Activated T-helper 1 cell treated with anti-CD3 and anti-CD28 coated beads, Interleukin-2, amount 50 U/mL, for 16 hours (primary cell): ENCODE measurements at places on chromosomes 2 and 18.

DNA sequence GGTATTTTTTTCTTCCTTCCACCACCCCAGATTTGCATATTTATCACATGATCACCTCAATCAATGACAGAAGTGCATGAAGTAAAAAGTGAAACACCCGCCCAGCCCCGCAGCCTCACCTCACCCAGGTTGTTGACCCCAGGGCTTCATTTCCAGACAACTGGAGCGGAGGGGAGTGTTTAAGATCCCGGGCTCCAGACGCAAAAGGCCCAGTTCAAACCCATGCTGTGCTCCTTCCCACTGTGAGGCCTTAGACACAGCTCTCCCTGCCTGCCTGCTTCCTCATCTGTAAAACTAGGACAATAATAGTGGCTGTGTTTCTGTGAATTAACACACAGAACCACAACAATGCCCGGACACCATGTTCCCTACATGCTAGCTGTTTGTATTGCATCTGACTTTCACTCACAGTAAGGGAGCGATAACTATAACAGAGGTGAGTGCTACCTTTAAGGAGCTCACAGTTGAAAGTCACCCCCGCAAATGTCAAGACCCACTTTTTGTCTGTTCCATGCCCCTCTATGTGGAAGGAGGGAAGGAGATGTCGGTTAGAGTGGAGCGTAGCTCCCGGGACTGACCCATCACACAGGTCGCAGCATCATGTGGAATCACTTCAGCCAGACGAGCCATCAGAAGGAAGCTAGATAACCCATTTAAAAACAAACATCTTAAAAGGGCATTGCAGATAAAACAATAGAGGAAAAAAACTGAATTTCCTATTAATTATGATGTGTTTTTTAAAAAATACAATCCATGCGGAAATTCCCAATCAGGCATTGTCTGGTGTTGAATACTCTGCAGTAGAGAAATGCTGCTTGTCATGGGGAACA, 77.5 kb upstream of the DAPL1 start:
- no peak for DNase-seq

DNA sequence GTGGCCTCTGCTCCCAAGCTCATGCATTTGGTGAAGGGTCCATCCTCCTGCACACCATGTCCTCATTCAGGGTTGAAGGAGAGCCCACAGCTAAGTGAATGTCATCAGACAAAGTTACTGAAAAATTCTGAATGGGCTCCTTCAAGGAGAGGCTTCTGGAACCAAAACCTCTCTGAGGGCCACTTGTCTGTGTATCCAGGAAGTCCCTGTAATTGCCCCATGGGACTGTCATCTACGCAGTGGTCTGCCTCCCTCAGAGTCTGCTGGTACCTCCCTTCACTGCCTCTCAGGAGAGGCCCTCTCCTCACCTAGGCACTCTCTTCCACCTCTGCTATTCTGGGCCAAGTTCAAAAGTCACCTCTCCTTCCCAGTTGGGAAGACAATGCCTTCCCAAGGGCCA, 68.0 kb downstream of the SLC4A5 start:
- no peak for DNase-seq

DNA sequence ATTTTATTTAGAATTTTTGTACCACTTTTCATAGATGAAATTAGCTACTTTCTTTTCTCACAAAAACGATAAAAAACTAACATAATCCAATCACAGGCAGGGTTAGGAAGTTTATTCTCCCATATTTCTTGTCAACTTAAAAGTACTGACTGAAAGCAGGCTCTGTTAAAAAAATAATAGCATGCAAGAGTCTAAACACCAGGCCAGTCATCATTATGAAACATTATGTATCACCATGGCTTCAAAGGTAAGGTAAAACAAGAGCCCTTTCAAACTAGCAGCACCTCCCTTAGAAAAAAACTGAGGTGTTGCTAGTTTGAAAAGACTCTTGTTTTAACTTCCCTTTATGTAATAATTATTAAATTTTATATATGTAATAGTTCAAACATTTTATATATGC, 848.0 kb downstream of the RNF144A start:
- no peak for DNase-seq

DNA sequence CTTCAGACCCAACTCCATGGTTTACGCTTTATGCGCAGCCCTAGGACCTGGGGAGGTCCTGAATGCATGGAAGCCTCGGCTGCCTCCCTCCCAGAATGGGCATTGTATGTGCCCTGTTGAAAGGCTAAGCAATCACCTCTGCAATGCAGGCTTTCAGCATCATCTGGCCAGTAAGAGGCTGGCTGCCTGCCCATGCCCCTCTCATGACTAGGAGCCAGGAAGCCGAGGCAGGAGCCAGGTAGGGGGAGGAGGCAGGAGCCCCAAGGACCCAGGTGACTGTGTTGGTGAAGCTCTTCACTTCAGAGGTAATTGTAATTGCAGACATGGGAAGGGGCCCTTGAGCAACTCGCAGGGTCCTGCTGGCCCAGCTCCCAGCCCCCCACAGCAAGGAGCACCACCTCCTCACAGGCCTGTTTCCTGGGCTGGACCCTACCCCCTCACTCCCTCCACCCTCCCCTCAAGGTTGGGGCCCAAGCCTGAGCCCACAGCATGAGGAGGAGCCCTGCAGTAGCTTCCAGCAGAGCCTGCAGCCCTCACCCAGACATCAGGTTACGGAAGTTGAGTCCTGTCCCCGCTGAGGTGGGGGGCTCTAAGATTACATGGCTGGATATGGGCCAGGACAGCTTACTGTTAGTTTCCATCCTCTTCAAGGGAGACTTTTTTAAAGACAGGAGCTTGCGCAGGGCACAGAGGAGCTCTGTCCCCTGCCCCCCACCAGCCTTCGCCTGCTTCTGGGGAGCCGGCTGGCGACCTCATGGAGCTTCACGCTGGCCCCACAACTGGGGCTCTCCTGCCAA, 21.9 kb downstream of the CRACDL start:
- no peak for DNase-seq

DNA sequence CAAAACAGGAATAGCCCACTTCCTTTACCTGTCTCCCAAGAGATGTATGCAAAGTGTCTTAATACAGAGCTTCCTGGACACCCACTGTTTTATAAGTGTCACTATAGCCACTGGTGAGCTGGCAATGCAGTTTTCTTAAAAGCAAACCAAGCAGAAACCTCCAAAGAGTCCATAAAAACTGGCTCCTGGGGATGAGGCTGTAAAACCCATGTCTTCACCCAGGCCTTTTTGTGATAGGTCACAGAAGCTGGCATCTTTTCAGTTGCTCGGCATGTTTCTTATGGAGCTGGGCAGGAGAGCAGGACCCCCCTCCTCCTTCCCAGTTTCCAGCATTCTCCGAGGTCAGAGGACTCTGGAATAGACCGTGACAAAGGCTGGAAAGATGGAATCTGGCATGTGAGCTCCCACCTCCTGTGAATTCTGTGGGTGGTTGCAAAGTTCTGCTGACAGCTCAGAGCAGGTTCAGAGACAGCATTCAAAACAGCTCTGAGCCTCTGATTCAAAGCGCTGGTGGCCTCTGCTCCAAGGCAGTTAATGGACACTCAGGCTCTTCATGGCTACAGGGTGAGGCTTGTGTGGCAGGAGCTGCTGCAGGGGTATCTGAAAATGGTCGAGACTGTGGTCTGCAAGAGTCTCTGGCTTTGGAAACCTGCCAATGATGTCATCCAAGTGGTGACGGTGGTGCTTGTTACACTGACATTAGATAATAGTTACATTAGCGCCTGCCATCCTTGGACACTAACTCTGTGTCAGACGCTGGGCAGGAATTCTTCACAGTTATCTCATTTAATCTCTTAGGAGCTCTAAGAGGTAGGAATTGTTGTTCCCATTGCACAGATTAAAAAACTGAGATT, 283.4 kb downstream of the CLIP4 start:
- DNase-seq = no peak

- DNase-seq = no peak
Measured at GRCh38 chr2:68280348-68280747, 28.0 kb upstream of the PPP3R1 start.

DNA sequence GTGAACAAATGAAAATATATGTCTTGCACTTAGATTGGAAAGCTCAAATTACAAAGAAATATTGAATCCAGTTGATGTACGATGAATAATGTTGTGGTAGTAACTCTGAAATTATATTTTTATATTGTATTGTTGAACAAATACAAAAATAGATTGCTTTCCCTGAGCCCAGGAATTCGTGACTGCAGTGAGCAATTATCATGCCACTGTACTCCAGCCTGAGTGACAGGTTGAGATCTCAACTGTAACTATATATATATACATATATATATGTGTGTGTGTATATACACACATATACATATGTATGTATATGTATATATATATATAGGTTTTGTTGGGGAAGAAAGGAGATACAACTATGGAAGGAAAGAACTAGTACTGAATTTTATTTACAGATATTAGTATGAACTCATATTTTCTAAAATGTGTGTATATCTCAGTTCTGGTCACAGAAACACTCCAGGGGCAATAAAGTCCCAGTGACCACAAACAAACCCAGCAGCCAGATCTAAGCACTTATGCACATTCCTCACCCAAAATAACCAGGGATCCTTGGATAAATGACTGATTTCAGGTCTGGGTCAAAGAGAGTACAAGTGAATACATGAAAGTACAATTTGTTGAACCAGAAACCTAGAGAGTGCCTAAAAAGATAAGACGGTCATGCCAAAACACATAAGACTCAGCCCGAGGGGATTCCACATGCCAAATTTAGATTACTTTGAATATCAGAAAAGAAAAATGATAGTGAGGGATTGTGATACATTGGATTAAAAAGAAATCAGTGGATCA, 146.3 kb downstream of the TMX3 start:
- DNase-seq = no peak

GRCh38 chr2:9808334-9809063, 34.8 kb upstream of the TAF1B start:
- DNase-seq = no peak

GRCh38 chr2:69680001-69680675, 36.6 kb upstream of the AAK1 start:
- no peak for DNase-seq

GRCh38 chr2:46653539-46653938, 174.2 kb downstream of the TMEM247 start:
- DNase-seq = no peak

- DNase-seq = no peak
Measured at GRCh38 chr2:224885836-224886547, 156.3 kb downstream of the DOCK10 start.

DNA sequence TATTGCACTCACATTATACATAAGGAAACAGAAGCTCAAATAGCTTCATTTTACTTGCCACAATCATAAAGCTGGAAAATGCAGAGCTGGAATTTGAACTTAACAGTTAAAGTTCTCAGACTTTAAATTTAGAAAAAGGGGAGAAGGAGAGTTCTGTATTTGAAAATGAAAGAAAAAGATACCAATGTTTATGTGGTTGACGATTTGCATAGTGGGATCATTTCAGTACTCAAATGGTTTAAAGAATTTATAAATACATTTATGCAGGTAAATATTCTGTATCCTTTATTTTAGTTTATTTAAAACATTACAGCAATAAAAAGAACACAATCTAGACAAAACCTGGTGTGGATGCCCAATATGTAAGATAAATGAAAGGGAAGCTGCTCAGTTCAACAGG, 25.5 kb upstream of the STAT4 start:
- no peak for DNase-seq

DNA sequence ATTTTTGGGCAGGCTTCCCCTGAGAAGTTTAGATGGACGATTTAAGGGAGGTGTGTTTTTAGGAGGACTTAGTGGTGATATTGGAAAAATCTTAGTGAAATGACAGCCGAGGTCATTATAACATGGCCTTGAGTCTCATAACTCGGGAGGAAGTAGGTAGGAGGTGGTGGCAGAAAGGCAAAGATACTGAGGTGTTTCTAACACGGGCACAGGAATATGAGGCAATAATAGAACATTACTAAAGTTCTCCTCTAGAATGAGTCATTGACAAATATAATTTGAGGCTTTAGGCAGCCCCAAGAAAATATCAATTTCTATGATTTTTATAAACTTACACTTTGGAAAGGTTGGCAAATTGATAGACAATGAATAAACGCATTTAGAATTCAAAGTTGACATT, 146.1 kb upstream of the ZEB2 start:
- no peak for DNase-seq

GRCh38 chr2:29744976-29745375, 176.4 kb downstream of the ALK start:
- no peak for DNase-seq

- DNase-seq = no peak
Measured at GRCh38 chr2:219381448-219381847, 6.3 kb downstream of the DNPEP start.

DNA sequence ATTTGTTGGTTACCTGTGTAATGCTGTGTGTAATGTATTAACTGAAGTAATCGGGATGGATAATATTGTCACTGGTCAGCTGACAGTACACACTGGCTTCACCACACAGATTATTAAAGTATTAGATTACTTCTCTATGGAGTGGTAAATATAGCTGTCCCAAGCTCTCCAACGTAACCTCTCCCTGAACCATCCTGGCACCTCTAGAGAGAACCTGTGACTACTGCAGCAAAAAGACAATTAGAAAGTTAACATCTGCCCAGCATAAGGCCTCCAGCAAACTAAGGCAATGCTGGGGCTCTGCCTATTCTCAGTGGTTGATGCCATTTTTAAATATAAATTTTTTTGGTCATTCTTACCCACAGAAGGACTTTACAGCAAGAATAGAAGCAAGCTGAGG, 351.3 kb downstream of the GPD2 start:
- no peak for DNase-seq

GRCh38 chr2:25506226-25506625, 164.5 kb upstream of the DNMT3A start:
- no peak for DNase-seq

- no peak for DNase-seq
Measured at GRCh38 chr2:202249521-202250253, 11.3 kb upstream of the SUMO1 start.

DNA sequence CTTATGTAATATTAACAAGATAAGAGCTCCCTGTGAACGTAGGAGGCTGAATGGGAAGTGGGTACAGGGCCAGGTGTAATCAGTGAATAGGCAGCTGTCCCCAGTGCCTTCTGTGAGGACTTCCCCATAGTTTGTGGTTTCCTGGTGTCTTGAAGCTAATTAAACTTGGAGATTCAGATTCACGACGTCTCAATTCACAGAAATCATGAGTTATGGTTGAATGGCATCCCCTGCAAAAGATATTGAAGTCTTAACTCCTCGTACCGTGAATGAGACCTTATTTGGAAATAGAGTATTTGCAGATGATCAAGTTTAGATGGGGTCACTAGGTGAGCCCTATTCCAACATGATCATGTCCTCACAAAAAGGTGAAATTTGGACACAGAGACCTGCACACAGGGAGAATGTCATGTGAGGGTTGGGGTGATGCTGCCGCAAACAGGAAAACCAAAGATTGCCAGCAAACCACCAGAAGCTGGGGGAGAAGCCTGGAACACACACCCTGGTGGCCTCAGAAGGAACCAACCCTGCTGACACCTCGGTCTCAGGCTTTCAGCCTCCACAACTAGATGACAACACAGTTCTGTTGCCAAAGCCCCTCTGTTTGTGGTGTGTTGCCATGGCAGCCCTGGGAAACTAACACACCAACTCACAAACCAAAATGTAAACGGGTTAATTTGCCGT, 13.2 kb downstream of the ARL4C start:
- DNase-seq = peak; percentile 65

GRCh38 chr2:121818546-121818945, 63.1 kb downstream of the TSN start:
- DNase-seq = no peak
